SK-N-DZ (cell line): ENCODE measurements at places on chromosomes 5 and 9.

DNA sequence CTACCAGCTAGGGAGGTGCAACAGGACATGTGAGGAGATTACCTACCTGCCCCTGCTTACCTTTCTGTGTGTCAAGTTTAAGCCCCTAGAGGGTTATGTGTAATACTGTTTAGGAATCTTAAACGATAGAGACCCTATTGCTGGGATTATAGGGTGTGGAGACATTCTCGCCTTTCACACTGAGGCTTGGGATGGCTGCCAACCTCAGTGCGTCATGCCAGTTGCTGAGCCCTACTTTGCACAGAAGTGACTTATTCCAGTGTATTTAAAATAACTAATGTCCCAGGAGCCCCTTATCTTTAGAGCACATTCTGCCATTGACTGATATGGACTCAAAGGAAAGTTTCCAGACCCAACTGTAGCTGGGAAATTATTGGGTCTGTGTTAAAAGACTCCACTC is 76.6 kb upstream of the XPA start:
- no peak for DNase-seq

- no peak for DNase-seq
Observed at GRCh38 chr9:124122813-124123462, 111.4 kb downstream of the LHX2 start.

DNA sequence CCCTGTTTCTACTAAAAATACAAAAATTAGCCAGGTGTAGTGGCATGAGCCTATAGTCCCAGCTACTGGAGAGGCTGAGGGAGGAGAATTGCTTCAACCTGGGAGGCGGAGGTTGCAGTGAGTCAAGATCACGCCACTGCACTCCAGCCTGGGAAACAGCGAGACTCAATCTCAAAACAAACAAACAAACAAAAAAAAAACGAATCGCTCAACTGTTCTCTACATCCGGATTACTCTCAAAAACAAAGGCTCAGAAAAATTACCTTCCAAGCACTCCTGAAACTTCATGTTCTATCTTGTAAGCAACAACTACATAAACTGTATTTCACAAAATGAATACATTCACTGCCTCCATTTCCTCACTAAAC is 14.0 kb downstream of the UBAP2 start:
- DNase-seq, result no peak

DNA sequence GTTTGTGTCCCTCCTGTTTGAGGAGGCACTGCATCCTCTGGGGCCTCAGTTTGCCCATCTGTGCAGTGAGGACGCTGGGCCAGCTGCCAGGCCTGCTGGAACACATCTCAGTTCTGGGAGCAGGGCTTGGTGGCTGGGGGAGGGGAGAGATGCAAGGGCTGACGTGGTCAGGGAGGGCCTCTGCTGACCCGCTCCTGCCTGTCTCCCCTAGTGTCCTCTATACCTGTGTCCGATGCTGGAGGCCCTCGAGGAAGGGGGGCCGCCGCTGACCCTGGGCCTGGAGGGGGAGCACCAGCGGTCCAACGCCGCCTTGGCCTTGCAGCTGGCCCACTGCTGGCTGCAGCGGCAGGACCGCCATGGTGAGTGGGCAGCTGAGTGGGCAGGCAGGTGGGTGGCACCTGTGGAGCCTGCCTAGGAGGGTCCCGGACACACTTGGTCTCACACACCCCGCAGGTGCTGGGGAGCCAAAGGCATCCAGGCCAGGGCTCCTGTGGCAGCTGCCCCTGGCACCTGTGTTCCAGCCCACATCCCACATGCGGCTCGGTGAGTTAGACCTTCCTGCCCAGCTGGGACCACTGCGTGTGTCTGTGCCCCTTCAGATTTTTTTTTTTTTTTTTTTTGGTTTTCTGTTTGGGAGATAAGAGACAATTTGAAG is 5.8 kb downstream of the FPGS start:
- no peak for DNase-seq

GRCh38 chr5:96734871-96735325 is 72.7 kb downstream of the CAST start:
- DNase-seq, result no peak

DNA sequence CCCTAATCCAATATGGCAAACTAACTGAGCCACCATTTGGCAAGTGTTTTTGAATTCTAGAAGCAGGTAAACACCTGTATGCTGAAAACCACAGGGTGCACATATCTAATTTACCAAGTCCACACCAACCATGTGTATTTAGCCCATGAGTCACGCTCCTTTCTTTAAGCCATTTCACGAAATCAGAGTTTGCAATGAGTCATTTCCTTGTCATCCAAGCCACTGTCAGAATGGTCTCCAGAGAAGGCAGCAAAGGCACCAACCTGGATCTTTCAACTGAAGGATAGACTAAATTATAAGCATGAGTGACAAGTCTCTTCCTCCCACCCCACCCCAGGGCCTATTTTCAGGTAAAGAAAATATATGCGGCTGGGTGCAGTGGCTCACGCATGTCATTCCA is 110.0 kb downstream of the PAX5 start:
- DNase-seq, result no peak
